ENCODE measurements at places on chromosomes 3 and 15.

GRCh38 chr3:99562138-99562537 is 76.3 kb upstream of the COL8A1 start:
- DNase-seq = no peak

DNA sequence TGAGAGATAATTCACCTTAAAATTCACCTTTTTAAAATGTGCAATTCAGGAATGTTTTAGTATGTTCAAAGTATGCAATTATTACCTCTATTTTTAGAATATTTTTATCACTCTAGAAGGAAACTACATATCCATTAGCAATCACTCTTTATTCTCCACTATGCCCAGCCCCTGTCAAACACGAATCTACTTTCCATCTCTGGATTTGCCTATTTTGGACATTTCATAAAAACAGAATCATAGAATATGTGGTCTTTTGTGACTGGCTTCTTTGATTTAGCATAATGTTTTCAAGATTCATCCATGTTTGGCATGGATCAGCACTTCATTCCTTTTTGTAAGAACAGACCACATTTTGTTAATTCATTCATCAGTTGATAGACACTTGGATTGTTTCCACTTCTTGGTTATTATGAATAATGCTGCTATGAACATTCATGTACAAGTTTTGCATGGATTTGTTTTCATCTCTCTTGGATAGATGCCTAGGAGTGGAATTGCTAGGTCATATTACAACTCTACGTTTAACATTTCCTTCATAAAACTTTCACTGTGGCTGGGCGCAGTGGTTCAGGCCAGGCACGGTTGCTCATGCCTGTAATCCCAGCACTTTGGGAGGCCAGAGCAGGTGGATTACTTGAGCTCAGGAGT is 12.7 kb downstream of the HMCES start:
- no peak for DNase-seq

- DNase-seq = no peak
Observed at GRCh38 chr3:75978686-75979085, 193.3 kb upstream of the ZNF717 start.

DNA sequence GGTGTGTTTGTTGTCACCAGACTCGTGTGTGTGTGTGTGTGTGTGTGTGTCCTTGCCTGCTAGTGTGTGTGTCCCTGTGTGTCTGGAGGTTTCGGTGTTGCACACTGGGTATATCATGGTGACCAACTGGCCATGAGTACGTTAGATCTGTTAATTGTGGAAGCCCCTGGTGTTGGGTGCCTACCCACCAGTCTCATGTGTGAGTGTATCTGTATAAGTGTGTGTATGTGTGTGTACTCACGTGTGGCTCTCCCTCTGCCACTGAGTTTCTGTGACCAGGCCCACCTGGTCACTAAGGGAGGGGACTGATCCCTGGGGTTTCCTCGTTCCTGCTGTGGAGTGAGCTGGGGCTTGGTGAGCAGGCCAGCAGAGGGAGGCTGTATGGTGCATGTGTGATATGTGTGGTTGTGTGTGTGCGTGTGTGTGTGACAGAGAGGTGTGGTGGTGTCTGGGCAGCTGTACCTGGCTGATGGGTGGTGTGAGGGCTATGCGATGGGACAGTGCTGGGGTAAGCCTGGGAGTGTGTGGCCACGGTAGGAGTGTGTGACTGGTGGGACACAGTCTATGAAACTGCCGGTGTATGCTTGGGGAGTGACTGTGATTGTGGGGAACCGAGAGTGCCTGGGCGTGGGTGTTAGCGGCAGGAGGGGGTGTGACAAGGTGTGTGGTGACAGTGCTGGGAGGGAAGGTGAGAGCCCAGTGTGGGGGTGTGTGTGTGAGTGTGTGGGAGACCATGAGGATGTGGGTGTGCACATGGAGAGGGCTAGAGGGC is 1.8 kb downstream of the PRKCD start:
- DNase-seq = no peak

DNA sequence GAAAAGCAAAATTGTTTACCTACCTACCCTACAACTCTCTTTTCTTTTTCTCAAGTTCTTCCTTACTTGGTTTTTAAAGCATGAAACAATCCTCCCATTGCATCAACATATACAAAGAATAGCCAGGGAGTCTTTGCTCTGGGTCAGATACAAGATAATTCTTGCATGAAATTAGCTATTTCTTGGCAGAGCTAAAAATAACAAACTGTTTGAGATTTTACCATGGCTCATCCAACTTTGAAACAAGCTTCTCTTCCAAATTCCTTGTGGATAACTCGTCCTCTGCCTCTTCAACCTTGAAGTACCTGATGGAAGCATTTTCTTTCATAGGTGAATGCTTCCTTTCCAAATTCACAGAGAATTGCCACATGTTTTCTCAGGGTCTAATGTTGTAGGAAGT is 9.2 kb upstream of the CBLB start:
- DNase-seq = no peak
